NCI-H460 (cell line): ENCODE measurements at places on chromosomes 2 and 18.
A peak's percentile ranks its signal among the peaks of the same experiment; 100 is the strongest.

- DNase-seq, result peak; percentile 63
Observed at GRCh38 chr18:48446582-48447225, 37.5 kb upstream of the ZBTB7C start.

DNA sequence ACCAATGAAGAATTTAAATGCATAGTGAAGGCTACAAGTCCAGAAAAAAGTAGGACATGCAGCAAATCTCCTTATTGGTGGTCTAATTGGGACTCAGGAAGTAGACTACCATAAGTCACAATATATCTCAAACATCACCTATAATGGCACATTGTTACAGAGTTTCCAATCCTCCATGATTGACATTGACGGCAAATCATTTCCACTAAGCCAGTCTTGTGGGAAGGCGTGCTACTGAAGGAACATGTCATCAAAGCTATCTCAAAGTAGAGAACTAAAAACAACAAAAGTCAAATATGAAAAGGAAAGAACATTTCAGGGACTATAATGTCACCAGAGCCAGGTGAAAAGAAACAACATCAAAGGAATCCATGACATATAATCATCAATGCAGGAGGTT lies 166.4 kb upstream of the PID1 start:
- DNase-seq, result no peak

DNA sequence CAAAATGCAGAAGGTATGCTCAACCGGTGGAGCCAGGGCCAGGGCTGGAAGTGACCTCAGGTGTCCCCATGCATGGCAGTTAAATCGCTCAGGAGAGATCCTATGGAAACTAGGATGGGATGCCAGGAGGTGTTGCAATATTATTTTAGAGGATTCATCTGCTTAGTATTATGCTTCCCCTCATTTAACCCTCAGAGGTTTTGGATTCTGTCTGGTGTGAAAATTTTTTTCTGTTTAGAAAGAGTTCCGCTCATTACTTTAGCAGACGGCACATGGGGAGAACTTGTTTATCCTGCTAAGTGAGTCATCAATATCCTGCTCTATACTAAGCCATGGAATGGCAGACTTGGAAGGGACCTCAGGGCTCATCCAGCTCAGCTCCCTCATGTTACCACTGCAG lies 42.5 kb downstream of the TRIB2 start:
- no peak for DNase-seq

- peak; percentile 73 for DNase-seq
Observed at GRCh38 chr2:150586858-150587257, 99.4 kb upstream of the RND3 start.
